Caco-2 (cell line): ENCODE measurements at places on chromosomes 2 and 18.

DNA sequence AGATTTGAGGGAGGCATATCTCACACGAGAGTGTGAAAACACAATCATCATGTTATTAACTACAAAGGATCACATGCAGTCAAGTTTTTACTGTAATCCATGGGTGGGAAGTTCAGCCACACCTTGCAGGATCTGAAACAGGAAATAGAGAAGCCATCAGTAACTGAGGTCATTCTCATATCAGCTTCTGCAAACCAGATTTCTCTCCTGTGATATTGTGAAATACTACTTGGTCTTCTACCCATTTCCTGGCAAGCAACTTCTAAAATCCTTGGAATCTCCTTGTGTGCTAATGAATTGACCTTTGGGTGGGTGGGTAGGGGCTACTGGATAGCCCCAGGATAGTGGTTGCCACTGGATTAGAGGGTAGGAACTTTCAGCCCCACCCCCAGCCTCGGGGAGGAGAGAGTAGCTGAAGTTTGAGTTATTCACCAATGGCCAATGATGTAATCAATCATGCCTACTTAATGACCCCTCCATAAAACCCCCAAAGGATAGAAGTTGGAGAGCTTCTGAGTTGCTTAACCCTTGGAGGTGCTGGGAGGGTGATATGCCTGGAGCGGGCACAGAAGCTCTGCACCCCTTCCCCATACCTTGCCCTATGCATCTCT lies 25.6 kb upstream of the TGIF1 start:
- DNase-seq: peak; percentile 42

DNA sequence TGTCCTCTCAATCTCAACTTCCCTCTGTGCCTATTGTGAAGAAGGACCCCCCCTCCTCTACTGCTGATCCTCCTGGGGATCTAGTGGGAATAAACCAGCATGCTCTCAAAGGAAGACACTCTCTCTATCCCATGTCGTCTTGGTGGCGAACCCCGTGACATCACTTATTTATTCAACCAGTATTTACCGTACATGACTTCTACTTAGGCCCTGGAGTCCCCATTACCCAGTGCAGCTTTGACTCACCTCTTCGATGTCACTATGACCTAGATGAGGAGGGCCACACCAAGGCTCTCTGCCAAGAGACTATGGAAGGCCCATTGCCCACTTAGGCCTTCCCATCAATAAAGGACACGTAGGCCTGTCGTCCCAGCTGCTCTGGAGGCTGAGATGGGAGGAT lies 16.7 kb downstream of the ASPRV1 start:
- no peak for DNase-seq

GRCh38 chr2:187640926-187641510 lies 86.8 kb upstream of the TFPI start:
- DNase-seq: no peak

DNA sequence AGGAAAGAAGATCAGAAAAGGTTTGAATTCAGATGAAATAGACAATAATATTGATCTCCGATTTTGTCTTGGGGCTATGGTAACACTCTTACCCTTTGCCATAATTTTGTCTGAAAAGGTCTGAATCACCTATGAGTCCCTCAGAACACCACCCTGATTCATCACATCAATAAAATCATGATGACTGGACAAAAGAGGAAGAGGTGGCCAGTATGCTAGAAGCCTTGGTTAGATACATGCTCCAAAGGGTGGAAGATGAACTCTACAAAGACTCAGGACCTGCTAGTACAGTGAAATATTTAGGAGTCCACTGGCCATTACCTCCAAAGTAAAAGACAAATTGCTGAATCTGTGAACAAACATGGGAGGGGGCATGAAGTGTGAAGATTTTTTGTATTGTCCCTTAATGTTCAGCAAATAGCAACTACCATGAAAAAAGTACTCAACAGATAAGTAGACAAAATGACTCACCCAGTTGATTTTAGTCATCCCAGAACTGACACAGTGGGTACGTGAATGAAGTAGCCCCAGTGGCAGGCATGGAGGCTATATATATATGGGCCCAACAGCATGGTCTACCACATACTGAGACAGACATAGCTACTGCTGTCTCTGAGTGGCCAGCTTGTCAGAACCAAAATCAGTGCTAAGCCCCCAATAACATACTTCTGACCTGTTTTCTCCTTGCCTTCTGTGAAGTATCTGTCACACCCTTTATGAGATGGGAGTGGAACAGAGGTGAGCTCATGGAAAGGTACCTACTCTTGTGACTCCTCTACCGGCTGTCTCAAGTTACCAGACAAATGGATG lies 36.5 kb upstream of the GLS start:
- no peak for DNase-seq

GRCh38 chr18:72674710-72675109 lies 130.6 kb upstream of the CBLN2 start:
- no peak for DNase-seq

- DNase-seq: no peak
Measured at GRCh38 chr2:128488434-128488833, 169.8 kb upstream of the HS6ST1 start.

GRCh38 chr18:58590254-58590653 lies 38.6 kb downstream of the ALPK2 start:
- peak; percentile 65 for DNase-seq

DNA sequence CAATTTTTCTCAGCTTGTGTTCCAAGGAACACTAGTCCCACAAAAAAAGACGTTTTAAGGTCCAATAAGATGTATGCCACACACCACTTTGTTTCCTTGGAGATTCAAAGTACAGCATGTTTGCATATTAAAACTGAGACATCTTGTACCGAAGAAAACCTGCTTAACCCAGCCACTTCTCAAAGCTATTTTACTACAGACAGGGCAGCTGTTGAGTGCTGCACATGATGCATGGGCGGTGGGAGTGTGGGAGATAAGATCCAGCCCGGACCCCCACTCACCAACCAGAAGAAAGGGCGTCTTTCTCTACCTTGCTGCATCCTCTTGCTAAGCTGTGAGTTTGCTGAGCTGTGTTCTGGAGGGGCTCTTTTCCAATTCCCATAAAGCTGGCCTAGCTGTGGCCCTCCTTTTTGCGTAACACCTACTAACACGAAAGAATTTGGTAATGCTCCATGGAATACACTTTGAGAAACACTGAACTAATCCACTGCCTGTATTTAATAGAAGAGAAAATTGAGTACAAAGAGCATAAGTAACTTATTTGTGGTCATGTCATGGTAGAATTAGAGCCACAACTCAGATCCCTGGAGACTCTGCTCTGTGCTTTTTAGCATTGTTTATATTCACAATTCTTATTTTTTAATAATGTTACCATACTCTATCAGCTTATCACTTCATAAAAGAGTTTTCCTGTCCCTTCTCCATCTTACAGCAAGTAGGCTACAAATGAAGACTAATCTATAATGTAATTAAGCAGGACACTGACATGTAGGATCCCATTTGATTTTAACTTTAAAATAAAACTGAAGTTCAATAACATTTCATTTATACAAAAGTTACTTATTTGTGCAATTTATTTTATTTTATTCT lies 90.0 kb downstream of the PLEKHM3 start:
- no peak for DNase-seq

DNA sequence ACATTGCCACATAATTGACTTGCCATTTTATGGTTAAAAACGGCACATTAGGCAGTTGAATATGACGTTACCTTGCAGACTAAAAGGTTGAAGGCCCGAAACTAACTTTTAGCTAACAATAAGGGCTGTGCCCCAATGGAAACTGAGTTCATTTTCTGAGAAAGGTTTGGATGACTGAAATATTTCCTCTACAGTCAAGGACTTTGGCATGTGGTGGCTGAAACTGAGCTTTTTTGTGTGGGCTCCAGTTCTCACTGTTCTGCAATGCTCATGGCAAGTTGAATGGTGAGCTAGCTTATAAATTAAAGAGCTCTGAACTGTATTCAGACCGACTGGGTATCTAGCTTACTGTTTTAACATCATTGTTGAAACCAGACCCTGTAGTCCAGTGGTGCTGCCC lies 23.8 kb upstream of the TXNDC2 start:
- no peak for DNase-seq

DNA sequence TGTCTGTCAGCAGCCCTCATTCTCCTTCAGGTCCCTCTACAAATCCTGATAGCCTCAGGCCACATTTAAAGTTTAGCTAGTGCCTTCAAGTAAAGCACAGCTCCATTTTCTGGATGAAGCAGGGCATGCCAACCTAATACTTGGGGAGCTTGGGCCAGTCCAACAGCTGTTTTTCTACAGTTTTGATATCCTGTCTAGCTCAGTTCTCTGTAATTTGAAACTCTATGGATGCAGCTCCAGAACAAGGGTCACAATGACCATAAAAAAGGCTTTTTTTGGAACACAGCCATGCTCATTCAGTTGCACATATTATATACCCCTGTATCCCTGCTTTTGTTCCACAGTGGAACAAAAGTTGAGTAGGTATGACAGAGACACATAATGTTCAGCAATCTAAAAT lies 373.5 kb downstream of the SUCLG1 start:
- DNase-seq: no peak

DNA sequence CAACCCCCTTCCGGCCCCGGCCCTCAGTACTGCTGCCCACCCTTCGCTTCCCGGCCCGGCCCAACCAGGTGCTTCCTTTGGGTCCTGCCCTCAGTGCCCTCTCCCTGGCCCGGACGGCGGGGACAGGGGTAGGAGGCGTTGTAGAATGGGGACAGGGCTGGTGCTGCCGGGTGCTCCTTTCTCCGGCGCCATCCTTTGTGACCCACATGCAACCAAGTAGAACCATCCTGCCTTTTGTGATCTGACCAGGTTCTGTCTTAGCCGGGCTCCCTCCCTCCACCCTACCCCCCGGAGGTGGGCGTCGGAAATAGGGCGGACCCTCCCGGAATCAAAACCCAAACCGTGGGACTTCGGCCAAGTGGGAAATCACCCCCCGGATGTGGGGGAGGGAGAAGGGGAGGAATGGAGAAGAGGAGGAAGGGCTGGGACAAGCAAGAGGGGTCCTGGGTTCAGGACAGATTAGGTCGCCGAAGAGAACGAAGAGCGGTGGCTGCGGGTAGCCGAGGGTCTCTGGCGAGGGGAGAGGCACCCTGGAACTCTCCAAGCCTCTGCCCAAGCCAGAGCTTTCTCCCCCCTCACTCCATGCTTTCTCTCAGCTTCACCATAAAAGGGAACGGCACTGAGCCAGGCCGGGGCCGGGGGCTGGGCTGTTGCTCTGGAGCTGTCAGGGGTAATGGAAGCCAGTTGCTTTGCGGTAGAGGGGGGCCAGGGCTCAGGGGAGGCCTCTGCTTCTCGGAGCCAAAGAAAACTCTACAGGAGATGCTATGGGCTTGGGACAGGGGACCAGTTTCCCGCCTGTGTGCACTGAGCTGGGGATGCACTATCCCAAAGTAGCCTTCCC lies 756 bp upstream of the OST4 start:
- no peak for DNase-seq

- no peak for DNase-seq
Measured at GRCh38 chr2:37085731-37086147, 1.4 kb downstream of the GPATCH11 start.

DNA sequence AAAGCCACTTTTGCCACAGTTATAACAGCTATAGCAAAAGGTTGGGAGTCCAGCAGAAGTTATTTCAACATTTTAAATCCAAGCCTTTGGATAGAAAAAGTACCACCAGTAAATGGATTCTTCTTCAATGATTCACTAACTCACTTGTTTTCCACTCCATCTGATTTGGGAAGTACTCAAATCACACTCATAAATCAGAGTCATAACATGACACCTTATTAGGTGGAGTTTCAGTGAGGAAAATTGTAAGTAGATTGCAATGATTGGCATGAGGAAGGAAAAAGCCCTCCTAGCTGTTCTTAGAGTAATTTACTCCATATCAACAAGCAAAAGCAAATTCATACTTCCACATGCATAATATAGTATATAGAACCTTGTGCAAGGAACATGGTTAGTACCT lies 132.9 kb downstream of the NR4A2 start:
- DNase-seq: no peak

DNA sequence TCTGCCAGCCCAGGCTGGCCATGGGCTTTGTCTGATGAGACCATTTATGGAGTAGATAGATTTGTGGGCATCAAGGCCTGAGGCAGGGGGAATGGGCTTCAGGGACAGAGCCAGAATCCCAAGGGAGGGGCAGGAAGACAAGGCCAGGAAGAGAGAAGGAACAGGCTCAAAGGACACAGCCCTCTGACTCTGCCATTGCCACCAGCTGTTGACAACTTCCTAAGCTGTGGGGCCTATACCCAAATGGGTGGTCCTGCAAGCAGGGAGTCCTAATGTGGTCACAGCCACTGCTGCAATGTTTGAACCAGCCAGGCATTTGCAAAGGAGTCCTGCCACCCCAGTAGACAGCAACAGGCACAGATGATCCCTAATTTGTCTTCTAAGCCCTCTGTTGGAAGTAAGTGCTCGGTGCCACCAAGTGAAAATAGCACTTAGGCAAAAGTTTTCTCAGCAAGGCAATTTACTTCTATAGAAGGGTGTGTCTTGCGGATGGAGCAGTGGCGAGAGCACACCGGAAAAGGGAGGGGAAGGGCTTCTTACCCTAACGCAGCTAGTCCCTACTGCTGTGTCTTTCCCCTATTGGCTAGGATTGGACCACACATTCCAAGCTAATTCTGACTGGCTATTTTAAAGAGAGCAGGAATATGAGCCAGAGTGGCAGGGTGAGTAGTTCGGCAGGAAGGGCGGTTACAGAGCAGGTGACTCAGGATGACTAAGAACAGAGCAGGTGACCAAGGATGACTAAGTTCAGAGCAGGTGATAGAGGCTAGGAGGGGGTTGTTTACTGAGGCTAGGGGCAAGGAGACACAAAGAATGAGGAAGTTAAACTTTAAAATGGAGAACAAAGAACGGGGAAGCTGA lies 47.2 kb downstream of the C1QL2 start:
- DNase-seq: peak; percentile 16

DNA sequence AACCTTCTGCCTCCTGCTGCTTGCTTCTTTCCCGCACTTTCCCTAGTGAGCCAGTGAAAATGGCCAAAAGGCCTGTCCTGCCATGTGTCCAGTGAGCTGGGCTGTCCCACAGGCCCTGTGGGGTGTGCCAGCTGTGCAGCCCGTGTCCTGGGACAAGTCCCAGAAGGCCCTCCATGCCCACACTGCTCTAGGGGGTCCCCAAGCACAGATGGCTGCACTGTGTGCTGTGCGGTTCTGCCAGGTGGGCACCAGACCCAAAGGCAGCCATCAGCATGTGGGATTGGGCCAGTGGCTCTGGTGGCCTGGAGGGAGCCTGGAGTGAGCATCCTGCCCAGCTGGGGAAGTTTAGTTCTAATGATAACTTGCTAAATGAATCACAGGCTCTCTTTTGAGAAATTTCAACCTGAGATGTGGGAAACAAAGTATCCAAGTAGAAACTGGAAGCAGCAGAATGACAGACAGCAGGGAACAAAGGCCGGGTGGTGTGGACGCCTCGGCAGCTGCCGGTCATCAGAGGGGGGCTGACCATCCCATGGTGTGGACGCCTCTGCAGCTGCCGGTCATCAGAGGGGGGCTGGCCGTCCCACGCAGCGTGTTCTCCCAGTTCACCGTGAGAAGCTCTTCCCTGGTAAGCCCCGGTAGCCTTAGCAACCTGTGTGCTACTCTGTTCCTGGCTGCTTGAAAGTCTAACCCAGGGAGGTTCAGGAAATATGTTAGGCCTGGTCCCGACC lies 9.9 kb upstream of the CNDP2 start:
- DNase-seq: no peak

GRCh38 chr2:14479486-14479885 lies 153.0 kb upstream of the LRATD1 start:
- no peak for DNase-seq

GRCh38 chr2:85909005-85909404 lies 20.2 kb upstream of the ST3GAL5 start:
- no peak for DNase-seq

GRCh38 chr18:13120983-13121441 lies 97.5 kb upstream of the LDLRAD4 start:
- DNase-seq: no peak

GRCh38 chr18:39586741-39587140 lies 2021.1 kb upstream of the CELF4 start:
- DNase-seq: no peak

- DNase-seq: no peak
Measured at GRCh38 chr2:23502096-23502495, 117.1 kb downstream of the KLHL29 start.
